ENCODE measurements at places on chromosomes 12 and 14. TPM values are rescaled to one million over a fixed set of nuclear protein-coding genes. Genes with fewer than 3 reads are reported as not detected.

PLCZ1 gene
- total RNA-seq, result not detected

FAM222A gene
- total RNA-seq, result 0.55 TPM

DNA sequence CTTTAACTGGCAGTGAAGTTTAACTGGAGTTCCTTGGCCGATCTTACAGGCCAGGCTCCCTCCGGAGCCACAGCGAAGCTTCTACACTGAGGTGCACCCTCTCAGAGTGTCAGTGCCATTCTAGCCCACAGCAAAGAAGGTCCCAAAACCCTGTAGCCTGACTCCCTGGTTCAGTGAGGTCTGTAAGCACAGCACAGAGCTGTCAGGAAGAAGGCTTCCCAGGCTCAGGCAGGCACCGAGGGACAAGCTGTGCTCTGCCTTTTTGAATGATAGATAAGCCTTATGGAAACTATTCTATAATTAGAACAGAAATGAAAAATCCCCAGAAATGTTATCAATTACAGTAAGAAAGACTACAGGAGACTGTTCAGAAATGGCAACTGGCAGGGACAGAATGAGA is 40.2 kb downstream of the MOK start:
- no peak for DNase-seq

DNA sequence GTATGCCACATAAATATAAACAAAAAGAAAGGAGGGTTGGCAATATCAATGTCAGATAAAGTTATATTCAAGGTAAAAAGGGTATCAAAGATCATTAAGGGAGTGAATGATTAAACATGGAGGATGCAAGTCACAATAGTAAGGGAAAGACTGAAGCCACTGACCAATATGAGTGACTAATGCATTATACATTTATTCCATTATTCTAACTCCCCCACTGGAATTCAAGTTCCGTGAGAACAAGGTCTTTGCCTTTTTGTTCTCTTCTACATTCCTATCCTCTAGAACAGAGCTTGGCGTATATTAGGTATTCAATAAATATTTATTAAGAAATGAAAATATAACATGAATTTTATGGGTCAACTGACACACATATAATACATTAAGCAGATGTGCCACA is 30.7 kb downstream of the MAP4K5 start:
- DNase-seq, result no peak

FIGNL2 gene
- 0.31 TPM for total RNA-seq

DNA sequence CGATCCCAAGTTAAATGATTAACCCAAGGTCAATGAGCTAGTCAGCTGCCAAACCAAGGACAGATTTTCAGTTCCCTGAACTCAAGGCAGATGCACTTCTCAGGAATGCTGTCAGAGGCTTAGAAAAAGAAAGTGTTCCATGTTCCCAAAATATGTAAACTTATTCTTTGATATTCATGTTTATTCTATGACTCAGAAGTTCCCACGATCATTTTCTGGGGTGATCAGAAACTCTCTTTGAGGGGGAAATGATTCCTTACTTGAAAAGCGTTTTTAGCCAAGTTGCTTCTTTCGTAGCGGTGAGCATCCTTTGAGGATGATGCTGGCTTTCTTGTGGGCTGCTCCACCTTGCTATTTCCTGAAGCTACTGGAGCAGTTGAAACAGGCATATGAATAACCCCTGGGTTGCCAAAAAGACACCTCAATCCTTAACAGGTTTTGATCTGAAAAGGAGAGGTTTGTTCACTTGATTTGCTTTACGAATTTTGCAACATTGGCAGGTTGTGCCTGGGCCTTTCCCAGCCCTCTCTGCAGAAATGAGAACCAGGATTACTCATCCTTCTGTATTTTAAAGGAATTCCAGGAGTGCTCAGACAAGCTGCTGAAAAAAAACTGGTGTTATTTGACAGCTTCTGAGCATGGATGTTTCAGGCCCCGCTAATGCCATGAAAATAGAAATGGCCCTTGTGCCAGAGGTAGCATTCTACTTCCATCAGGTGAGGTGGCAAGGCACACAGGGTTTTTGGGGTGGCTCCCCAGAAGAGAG is 121.4 kb upstream of the HIF1A start:
- DNase-seq, result peak; percentile 52

DNA sequence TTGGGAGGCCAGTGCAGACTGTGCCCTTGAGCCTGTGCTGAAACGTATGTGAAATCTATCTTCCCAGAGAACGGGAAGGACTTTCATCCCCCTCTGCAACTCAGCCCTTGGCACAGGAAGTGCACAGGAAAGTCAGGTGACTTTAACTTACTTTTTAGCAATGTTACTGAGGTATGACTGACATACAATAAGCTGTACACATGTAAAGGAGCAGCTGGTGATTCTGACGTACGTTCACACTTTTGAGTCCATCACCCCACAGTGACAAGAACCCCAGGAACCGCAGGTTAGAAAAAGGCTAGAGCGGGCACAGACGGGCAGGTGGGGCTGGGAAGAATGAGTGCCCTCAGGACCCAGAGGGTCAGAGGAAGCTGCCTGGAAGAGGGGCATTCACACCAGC is 48.0 kb downstream of the ARL6IP4 start:
- no peak for DNase-seq

GRCh38 chr12:83005534-83006197 is 319.0 kb downstream of the TMTC2 start:
- no peak for DNase-seq

- DNase-seq, result no peak
Observed at GRCh38 chr12:80151131-80151530, 51.8 kb downstream of the OTOGL start.

- no peak for DNase-seq
Observed at GRCh38 chr12:81303935-81304334, 226.1 kb downstream of the ACSS3 start.

DNA sequence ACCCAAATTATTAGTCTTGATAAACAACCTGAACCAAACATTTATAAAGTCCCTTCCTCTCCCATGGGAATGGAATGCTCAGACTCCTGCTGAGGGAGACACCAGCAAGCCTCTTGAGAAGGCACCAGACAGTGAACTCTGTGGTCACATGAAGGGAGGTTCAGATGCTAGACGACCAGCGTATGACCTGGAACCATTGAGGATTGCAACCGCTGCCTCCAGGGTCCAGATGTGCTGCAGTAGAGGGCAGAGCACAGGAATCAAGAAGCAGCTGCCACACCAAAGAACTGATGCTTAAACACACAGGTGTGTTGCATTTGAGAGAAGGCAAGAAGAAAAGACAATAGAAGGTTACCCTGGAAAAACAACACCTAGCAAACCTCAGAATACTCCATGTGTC is 592.4 kb downstream of the AACS start:
- no peak for DNase-seq

DLGAP5 gene
- total RNA-seq, result 92.7 TPM

- peak; percentile 82 for DNase-seq
Observed at GRCh38 chr14:105069871-105070759, 4.9 kb upstream of the GPR132 start.

PXMP2 gene
- total RNA-seq, result 17.8 TPM

DNA sequence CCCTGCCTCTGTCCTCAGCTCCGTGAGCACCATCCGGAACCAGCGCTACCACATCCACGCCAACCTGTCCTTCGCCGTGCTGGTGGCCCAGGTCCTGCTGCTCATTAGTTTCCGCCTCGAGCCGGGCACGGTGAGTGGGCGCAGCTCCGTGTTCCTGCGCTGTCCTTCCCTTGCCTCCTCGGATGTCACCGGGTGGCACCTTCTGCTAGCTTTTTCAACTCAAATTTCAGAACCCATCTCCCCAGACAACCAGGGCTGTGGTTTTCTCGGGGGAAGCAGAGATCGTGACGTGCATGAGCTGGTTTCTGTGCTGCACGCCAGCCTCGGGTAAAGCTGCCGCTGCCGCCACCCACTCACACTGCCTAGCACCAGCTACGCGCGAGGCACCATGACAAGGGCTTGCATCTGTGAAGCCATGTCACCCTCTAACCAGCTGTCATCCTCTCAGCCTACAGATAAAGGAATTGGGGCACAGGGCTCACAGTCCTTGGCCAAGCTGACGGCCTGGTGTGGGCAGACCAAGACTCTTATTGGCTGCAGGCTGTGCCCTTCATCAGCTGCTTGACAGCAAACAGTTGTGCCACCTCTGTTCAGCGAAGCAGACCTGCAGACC is 152.1 kb downstream of the ADGRD1 start:
- DNase-seq, result peak; percentile 81

- no peak for DNase-seq
Observed at GRCh38 chr12:71162832-71163763, 5.3 kb upstream of the TSPAN8 start.

DNA sequence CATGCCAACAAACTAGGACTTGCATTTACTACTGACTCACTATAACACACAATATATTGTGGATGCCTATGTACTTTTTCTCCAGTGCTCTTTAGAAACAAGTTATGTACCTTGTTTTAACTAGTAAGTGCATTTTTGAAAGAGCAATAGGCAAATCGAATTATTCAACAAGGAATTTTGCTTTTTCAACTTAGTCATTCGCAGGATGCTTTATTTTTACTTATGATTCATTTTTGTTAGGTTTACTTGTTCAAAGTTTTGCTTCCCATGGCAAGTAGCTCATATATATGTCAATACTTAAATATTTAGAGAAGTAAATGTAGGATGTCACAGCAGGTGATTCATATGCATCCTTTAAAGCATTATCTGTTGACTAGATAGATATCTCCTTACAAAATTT is 149.8 kb downstream of the PELI2 start:
- DNase-seq, result no peak

- DNase-seq, result peak; percentile 40
Observed at GRCh38 chr14:52950898-52951680, at the start of gene FERMT2. FERMT2 (minus strand) TSS chr14:52951050; CDS start chr14:52950568, 482 bp downstream.

DNA sequence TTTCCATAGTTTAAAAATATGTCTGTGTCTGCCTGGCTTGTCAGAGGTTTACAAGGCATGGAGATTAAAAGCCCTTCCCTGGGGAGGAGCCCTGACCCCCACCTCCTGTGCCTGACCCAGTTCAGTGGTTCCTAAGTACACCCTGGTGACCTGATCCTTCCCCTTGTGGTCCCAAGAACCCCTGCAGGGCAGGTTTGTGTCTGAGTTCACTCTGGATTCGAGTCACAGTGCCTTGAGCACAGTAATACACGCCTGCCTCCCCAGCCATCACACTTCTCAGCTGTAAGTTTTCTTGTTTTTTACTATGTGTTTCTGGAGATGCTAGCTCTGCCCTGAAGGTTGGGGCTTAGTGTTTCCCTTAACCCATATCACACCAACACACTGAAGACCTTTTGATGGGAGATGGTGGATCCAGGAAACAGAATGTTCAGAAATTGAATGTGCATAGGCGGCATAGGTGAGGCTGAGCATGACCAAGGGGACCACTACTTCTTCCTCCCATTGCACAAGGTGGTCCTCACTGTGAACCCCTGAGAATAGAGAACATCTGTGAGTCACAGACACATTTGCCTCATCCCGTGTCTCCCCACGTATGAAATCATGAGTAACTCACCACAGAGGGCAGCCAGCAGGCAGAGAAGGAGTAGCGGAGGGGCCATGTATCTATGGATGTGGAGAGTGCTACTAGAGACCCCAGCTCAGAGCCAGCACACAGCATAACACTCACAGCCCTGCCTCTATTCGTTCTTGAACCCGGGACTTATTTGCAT is 962.9 kb downstream of the TMEM121 start:
- peak; percentile 67 for DNase-seq

DNA sequence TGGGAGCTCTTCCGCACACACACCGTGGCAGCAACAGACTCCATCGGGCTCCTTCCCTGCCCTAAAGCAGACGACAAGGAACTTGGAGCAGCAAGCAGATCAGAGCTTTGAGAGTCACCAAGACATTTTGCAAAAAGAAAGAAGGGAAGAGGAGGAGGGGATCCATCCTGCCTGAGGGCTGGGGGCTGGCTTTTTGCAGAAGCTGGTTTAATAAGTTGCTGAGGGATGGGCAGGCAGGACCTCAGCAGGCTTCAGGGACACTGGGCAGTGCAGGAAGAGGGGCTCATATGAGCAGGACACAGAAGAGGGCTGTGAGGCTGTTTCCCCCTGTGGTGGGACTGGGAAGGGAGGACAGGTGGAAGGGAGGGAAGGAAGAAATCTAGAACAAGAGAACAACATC is 133.4 kb upstream of the GSC start:
- no peak for DNase-seq

GRCh38 chr12:8012651-8013309 is 19.7 kb upstream of the FOXJ2 start:
- no peak for DNase-seq

DNA sequence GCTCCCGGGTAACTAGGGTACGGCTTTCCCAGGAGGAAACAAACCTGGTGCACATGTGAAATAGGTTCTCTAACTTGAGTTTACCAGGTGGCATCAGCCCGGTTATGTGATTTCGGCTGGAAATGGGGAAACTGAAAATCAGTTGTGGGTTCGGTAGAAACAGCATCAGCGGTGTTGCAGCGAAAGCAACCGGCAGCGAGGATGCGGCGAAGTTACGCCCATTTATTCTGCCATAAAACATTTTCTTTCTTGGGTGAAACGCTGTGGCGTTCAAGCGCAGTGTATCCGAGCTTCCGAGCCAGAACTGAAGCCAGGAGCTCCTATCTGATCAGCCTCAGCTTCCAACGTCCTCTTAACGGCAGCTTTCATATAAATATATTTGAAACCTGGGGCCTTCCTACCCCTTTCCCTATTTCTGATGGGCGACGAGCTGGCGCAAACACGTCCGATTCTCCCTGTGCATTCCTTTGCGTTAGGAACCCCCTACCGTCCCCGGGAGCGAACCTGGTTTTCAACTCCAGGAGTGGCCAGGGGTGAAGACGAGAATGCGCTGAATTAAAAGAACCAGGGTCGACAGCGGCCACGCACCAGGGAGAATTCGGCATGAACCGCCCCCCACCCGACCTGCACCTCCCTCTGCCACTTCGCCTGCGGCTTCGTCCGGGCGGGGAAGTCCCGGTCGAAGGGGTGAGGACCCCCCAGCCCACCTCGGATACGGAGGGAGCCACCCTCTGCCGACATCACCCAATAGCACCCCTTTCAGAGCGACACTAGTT is 1.6 kb downstream of the DPF3 start:
- peak; percentile 41 for DNase-seq

CLEC6A gene
- not detected for total RNA-seq

DNA sequence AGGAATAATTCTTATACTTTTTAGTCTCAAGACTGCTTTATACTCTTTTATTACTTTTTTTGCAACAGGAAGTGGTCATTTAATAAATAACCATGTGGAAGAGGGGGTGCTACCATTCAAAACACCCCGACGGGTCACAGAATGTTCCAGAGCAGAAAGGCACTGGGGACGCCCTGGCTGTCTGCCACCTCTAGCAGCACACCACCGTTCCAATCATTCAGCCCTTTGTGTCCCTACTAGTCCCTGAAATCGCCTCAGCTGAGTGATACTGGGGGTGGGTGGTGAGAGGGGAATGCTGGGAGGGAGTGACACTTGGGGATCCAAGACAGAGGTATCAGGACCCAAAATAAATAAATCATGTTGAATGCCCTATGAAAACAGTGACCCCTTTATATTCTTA is 52.4 kb downstream of the MON2 start:
- DNase-seq, result no peak

HCAR1 gene
- total RNA-seq, result 0.21 TPM

DNA sequence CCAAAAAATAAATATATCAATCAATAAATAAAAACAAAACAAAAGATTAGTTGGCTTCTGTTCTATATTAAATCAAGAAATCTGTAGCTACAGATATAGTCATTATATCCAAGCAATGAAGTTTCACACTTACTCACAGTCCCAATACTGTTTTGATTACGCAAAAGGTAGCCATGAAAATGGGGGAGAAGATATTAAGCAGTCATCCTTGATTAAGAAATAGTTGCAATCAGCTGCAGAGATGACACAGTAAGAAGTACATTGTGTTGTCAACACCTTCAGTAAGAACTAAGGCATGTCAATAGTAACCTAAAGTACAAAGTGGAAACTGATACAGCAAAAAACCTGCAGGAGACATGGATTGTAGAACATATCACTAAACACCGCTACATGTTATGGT is 11.0 kb upstream of the RHOJ start:
- no peak for DNase-seq

- no peak for DNase-seq
Observed at GRCh38 chr12:55681142-55682077, 26.3 kb downstream of the ITGA7 start.
